NCI-H345 (cell line): ENCODE measurements at places on chromosomes 16 and 17.

DNA sequence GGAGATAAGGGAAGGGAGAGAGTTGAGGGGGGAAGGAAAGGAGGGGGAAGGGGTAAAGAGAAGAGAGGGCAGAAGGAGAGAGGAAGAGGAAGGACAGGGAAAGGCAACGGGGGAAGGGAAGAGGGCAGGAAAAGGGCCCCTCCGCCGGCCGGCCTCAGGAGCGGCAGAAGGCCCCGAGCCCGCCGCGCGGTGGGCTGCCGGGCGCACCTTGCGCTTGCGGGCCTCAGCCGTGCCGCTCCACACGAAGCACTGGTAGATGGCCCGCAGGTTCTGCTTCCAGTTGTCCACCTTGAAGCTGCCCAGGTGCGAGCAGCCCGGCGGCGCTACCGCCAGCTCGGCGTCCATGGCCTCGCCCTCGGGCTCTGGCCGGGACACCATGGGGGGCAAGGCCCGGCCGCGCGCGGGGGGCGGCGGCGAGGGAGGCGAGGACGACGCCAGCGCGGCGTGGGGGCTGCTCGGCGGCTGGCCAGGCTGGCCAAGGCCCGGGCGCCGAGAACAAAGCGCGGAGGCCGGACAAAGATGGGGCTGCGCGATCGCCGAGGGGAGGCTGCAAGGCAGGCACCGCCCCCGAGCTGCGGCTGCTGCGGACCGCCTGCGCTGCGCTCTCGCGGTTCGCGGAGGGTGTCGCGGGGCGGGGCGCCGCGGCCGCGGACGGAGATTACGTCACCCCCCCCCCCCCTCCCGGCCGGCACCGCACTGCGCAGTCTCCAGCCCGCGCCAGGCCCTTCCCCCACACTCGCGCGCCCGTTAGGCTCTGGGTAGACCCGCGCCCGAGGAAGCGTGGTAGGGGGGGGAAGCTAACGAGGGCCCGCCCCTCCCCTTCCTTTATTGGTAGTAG, at the start of gene USP22:
TSS of gene USP22 (minus strand) at position 554 of the 838 bp plus-strand sequence. CDS start at position 378, 176 bp downstream.
- DNase-seq, result no peak

DNA sequence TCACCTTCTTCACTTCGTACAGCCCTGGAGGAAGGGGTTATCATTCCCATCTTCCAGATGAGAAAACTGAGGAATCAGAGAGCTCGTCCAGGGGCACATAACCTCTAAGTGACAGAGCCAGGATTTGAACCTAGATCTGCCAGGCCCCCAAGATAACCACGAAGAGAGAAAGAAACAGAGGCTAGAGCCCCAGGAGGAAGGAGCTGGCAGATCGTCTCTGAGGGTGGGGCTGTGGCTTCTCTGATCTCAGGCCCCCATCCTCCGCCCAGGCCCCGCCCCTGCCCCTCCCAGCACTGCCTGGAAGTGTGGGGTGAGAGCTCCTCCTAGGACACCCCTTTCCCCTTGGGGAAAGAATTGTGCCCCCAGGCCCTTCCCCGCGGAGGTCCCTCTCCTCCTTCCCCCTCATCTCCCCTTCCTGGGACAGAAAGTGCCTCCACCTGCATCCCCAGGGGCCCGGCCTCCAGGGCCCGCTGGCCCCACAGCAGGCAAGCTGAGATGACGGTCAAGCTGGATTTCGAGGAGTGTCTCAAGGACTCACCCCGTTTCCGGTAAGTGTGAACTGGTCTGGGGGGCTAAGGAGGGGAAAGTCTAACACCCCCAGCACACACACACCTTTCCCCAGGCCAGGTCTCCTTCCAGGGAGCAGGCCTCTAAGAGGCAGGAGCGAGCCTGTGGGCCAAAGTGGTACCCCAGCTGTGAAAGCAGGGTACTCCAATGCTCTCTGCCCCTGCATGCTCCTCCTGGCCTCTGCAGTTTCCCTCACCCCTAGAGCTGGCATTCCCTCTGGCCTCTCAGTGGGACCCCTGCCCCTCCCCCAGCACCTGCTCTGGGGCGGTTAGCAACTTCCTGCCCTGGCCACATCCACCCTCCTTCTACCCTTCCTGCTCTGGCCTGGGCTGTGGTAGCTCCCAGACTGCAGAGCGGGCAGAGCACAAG, at the start of gene ACAP1:
TSS of gene ACAP1 (plus strand) at position 290 of the 936 bp plus-strand sequence. CDS start at position 496, 206 bp downstream.
- no peak for DNase-seq

DNA sequence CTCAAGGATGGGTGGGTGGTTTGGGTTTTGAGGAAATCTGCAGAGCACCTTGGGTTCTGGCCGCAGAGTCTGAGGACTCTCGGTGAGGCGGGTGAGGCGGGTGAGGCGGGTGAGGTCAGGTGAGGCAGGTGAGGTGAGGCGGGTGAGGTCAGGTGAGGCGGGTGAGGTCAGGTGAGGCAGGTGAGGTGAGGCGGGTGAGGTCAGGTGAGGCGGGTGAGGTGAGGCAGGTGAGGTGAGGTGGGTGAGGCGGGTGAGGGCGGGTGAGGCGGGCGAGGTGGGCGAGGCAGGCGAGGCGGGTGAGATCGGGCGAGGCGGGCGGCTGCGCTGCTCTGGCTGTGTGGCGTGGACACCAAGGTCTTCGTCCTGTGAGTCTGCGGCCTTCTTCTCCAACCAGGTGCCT, 24.1 kb upstream of the RPL13 start:
- no peak for DNase-seq

GRCh38 chr17:42009170-42009569, 8.1 kb downstream of the DNAJC7 start:
- DNase-seq, result no peak

DNA sequence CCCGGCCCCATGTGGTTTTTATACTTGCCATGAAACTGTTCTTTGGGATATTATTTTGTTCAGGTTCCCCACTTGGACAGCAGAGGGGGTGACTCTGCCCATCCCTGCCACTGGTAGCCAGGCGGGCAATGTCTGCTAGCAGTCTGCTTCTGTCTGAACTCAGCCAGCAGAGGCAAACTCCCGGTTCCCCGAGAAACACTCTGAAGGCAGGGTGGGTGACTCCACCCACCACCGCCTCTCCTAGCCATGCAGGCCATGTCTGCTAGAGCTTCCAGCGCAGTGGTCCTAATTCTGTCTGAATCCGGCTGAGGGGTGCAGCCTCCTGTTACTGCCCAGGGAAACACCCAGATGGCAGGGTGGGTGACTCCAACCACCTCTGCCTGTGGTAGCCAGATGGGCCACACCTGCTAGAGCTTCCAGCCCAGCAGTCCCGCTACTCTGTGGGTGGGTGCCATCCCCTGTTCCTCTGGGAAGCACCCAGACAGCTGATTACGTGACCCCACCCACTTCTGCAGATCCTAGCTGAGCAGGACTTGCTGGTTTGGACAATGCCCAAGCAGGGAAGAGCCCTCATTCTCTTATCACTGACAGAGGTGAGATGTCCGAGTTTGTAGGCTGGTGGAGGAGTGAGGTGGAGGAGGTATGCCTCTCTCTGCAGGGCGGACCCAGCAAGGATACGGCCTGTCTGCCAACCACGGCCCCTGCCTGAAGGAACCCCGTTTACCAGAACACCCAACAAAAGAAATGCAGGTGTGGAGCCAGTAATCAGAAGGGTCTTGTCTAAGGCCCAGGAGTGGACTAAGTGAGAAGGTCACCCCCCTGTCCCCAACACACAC, 22.4 kb downstream of the NLRP1 start:
- no peak for DNase-seq

DNA sequence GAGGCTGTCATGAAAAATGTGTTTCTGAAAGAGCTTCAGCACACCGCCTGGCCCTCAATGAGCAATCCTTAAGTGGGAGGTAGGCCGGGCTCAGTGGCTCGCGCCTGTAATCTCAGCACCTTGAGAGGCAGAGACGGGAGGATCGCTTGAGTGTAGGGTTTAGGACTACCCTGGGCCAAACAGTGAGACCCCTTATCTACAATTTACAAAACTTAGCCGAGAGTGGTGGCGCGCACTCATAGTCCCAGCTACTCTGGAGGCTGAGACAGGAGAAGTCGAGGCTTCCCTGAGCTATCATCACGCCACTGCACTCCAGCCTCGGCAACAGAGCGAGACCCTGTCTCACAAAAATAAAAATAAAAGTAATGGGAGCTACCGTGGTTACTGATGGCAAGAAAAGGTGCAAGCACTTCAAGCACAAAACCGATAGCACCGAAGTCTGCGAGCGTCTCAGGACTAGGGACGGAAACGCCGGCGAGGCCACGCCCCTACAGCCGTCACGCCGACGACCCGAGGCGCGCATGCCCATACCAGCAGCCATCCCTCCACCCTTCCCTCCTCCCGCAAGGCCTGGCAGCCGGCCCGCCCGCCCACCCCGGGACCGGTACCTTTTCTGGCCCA, 607 bp downstream of the THUMPD1 start:
- DNase-seq, result peak; percentile 81

DNA sequence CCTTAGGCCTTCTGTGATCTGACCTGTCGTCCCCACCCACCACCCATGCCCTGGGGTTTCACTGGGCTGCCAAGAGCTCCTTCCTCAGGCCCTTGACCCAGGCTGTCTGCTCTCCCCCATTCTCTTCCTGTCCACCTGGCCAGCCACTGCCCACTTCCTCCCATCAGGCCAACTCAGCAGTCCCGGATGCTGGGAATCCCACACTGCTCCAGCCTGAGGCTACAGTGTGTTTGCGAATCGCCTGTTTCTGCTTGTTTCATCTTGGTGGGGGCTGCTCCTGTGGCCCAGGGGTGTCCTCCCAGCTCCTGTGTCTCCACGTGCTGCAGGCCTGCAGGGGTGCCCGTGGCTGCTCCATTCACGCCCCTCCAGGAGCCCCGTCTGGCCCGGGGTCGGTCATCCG, 839 bp upstream of the METRN start:
- no peak for DNase-seq

DNA sequence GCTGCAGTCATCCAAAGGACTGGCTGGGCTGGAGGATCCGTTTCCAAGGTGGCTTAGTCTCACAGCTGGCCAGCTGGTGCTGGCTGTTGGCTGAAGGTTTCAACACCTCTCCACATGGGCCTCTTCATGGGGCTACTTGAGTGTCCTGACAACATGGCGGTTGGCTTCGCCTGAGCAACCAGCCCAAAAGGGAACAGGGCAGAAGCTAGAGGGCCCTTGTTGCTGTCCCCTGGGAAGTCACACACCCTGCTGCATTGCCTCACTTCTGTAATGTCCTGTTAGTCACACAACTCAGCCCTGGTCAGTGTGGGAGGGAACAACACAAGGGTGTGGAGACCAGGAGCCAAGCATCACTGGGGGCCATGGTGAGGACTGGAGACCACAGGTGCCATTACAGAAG, 36.6 kb downstream of the C16orf78 start:
- no peak for DNase-seq
